Stimulated activated CD4-positive, alpha-beta T cell treated with anti-CD3 and anti-CD28 coated beads, Interleukin-4, amount 100 ng/mL, for 1 hour (primary cell): ENCODE measurements at places on chromosomes 5 and 9.

- DNase-seq: no peak
Observed at GRCh38 chr9:82584349-82584863, 478.5 kb downstream of the RASEF start.

DNA sequence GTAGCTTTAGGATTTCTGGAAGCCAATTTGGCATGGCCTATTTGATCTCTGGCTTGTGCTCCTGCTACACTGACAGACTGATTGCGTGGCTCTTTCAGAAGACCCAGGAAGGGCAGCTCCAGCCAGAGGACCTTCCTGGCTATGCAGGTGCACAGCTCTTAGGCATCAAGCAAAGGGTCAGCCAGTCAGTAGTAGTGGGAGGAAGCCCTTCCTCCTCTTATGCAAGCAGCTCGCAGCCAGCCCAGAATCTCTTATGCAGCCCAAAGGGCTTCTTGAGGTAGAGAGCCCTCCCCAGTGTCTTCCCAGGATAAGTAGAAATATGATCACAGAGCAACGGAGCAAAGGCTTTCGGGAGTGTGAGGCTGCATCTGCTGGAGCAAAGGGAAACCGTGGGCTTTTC, 43.2 kb downstream of the SLC36A1 start:
- DNase-seq: no peak

- DNase-seq: no peak
Observed at GRCh38 chr9:122370303-122370702, 521 bp upstream of the PTGS1 start.

- no peak for DNase-seq
Observed at GRCh38 chr9:96256800-96257199, 45.2 kb downstream of the HSD17B3 start.

DNA sequence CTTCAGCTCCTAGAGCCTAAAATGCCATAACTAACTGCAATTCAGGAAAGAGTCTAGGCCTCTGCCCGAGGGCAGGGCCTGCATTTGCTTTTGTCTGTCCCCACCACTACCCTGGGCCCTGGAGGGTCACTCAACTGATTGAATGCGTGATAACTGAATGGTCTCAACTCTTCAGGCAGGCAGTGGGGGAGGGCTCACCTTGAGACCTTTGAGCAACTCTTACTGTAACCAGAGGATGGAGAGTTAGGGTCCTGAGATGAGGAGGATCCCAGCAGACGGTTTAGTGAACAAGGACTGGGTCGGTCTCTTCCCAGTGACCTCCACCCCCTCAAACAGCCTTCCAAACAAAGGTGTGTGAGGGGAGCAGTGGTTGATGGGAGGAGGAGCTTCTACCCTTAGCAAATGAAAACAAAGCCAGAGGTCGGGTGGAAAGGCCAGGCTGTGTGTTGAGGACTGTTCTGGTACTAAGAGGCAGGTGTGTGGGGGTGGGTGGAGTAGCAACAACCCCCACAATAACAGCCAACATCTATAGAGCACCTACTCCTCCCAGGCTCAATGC, 59.4 kb downstream of the CXXC5 start:
- DNase-seq: no peak

DNA sequence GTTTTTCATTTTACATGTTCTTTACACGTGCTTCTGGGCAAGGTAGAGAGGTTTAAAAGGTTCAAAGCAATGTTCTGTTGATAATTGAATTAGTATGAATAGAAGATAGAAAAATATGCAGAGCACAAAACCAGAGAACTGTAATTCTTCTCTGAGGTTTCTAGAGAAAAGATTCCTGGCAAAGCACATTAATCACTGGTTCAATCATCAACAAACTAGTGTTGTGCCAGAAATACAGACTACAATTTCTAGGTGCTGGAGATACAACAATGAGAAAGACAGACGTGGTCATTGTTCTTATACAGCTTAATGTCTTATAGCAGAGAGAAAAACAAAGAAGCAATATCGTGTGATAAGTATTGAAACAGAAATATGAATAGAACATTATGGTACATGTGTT, 25.5 kb downstream of the MEGF9 start:
- no peak for DNase-seq

GRCh38 chr9:32665101-32665500, 29.6 kb upstream of the TAF1L start:
- DNase-seq: no peak

GRCh38 chr5:9431151-9431495, 114.8 kb downstream of the SEMA5A start:
- DNase-seq: no peak

DNA sequence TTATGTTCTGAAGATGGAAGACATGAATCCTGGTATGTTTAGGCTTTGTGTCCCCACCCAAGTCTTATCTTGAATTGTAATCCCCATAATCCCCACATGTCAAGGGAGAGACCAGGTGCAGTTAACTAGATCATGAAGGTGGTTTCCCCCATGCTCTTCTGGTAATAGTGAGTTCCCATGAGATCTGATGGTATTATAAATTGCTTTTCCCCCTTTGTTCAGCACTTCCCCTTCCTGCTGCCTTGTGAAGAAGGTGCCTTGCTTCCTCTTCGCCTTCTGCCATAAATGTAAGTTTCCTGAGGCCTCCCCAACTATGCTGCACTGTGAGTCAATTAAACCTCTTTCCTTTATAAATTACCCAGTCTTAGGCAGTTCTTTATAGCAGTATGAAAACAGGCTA, 229.0 kb downstream of the ARL15 start:
- no peak for DNase-seq

GRCh38 chr5:151811593-151812321, 40.0 kb downstream of the G3BP1 start:
- DNase-seq: no peak

DNA sequence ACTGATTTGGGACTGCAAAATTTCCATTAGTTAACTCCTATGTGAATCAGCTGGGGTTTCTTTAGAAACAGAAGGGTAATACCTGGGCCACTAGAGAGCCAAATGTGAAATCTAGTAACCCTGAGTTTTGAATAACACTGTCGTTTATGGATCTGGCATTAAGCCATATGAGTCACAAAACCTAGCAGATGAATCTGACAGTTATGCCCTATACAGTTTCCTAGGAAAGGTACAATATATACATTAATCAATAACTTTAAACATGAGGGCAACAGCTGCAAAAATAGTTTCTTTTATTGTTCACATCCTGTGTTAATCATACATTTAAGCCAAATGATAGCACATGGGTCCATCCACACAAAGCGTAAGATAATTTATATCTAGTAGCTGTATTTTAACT, 56.9 kb downstream of the PAM start:
- no peak for DNase-seq

DNA sequence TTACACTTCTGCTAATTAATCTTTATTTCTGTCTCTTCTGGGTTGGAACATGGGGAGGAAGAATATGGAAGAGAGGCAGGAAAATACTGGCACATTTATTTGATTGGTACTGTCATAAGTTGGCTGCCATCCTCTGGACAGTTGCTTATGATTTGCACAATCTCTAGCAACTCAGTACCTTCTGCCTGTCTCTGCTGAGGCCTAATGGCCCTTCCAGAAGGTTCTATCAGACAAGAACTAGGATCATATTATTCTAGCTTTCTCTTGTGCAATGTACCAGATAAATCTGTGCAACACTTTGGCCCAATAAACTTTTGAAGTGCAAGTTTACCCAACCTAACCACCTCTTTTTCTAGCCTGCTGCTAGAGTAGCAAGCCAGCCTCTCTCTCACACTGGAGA, 335.0 kb downstream of the ARRDC3 start:
- no peak for DNase-seq

DNA sequence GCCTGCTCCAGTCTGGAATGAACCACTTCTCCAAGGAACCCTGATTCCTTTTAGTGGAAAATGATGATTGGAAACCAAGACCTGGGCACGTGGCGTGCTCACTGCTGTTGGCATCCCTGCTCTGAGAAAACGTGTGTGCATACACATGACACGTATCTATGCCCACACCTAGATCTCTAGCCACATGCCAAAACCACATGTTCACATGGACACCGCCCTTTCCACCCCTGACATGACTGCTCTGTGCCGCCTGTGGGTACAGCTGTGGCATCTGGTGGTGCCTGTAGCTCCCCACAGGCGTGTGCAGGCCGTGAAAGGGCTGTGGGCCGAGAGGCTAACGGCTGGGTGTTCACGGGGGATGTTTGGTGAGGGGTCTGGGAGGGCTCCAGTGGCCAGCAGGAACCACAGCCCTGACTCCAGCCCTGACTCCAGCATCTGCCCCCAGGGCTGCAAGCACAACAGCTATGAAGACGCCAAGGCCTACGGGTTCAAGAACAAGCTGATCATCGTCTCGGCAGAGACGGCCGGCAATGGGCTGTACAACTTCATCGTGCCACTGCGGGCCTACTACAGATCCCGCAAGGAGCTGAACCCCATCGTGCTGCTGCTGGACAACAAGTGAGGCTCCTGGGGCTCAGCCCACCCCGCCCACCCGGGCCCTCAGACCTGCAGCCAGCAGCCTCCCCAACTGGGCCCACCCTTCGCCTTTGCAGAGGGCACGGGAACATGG, 75.1 kb downstream of the KCNT1 start:
- DNase-seq: no peak

DNA sequence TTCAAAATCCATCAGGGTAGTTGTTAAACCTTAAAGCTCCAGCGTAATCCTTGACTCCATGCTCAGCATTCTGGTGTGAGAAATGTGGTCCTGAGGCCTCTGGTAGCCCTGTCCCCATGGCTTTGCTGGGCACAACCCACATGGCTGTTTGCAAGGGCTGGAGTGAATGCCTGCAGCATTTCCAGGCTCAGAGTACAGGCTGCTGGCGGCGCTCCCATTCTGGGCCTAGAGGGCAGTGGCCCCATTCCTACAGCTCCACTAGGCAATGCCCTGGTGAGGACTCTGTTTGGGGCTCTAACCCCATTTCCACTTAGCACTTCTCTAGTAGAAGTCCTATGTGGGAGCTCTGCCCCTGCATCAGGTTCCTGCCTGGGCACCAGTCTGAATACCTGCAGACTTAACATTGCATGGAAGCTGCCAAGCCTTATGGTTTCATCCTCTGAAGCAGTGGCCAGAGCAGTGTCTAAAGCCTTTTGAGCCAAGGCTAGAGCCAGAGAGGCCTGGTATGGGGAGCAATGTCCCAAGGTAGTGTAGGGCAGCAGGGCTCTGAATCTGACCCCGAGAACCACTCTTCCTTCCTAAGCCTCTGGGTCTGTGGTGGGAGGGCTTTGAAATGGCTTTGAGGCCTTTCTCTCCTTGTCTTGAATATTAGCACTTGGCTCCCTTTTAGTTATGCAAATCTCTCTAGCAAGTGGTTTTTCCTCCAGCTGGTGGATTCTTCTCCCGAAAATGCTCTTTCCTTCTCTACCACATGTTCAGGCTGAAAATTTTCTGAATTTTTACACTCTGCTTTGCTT, 5.8 kb upstream of the ALDH1A1 start:
- no peak for DNase-seq

DNA sequence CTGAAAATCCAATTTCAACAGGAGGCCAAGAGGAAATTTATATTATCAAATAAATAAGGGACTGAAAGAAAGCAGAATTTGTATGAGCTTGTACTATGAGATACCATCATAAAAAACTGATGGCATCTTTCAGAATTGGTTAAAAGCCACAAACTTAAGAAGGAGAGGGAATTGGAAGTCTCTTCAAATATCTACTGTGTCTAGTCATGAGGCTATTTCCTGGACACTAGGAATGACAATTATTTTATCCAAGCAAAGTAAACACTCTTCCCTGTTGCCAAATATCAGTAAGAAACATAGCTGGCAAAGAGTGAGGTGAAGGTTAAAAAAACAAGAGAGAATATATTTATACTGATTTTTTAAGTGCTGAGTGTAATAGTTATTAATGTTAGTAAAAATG, 101.5 kb upstream of the ARRDC3 start:
- DNase-seq: no peak

DNA sequence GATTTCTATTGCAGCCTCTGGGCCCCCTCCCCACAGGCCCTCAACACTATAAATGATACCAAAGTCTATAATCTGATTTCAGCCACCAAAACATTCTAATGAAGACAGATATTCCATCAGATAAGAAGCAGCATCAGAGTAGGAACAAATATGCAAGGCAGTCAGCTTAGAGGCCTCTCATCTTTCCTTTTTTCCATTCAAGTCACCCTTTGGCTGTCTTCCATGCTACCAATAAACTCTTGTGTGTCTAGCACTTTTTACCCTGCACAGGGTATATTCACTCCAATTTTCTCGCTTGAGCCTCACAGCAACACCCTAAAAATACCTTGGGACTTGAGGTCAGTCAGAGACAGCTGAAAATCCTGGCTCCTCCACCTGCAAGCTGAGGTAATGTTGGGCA, 193.7 kb downstream of the BRINP1 start:
- no peak for DNase-seq

- DNase-seq: peak; percentile 15
Observed at GRCh38 chr9:35553670-35554543, 51.2 kb upstream of the TESK1 start.
